ENCODE measurements at places on chromosomes 1 and 21.

- no peak for DNase-seq
Measured at GRCh38 chr1:22494144-22494543, 42.5 kb downstream of the ZBTB40 start.

DNA sequence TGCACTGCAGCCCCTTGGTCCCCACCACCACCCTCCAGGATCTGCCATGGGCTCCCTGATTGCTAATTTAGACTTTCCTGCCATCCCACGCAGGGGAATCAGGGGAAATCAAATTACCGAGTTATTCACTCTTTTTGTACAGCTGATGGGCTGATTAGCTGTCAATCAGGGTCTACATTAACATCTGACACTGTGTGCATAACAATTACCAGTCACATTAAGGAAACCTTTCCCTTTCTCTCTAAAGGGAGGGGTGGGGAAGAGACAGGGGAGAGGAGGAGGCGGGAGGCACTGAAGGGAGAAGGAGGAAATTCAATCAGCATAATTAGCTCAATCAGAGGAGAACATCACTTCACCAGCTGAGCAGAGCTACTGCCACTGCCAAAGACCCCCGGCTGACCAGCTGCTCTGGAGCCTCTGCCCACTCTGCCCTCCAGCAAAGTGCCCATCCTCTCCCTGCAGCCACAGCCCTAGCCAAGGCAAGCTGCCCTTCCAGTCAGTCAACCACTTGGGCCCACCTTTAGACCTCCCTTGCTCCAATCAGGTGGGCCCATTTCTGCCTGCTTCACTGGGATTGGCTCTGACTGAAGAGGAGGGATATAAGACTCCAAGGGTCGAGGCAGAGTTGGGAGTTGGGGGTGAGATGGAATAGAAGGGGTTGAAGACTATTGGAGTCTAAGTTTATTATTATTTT, 199.3 kb upstream of the ZC3H12A start:
- no peak for DNase-seq

DNA sequence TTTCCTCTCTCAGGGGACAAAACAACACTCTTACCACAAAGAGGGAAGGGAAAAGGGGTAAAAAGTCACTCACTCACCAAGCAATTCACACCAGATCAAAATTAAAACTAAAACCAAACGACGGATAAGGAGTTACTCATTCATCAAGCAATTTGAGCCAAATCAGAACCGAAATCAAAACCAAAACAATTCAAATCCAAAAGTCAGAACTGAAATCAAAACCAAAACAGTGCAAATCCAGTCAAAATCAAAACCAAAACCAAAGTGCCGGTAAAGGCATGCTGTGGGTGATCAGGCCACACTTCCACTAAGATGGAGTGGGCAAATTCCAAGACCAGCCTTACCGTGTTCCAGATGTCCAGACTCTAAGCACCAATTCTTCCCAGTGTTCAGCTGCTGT, 717.9 kb downstream of the AMY1C start:
- DNase-seq, result no peak

- no peak for DNase-seq
Measured at GRCh38 chr1:214957330-214958137, 125.0 kb upstream of the KCNK2 start.

Measured in NCI-H774 (cell line).